Cortex of kidney (tissue), 1 donor: ENCODE measurements at places on chromosomes 6 and 20.
A peak's percentile ranks its signal among the peaks of the same experiment; 100 is the strongest.

- no peak for DNase-seq
These were observed 159.1 kb downstream of the ZDHHC14 start for GRCh38 chr6:157539900-157540752.

DNA sequence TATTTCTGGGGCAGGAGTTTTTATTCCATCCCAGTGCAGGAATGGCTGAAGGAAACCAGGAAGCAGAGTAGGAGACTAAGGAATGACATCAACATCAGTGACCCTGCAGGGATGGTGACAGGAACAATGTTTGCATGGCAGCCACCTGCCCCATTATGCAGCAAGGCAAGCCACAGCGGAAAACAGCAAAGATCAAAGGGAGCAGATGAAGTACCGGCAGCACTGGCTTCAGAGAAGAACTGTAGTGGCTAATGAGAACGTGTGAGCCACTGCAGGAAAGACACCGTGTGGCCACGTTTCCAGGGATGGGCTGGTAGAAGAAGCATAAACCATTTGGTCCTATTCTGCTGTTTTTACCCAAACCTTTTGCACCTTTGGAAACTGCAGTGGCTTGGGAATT lies 52.9 kb upstream of the TAB2 start:
- DNase-seq = no peak

DNA sequence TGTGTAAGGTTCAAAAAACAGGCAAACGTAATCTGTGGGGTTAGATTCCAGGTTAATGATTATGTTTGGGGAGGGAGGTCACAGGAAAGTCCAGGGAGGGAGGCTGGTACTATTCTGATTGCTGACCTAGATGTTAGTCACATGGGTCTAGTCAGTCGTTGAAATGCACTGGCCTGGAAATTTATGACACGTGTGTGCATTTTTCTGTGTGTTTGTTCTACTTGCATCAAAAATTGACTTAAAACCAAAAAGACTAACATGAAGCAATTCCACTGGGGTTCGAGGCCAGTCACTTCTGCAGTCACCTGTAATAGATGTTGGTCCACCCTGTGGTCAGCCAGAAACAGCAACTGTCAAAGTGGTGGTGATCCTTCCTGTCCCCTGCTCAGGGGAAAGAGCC lies 104.2 kb upstream of the MLN start:
- DNase-seq = no peak

DNA sequence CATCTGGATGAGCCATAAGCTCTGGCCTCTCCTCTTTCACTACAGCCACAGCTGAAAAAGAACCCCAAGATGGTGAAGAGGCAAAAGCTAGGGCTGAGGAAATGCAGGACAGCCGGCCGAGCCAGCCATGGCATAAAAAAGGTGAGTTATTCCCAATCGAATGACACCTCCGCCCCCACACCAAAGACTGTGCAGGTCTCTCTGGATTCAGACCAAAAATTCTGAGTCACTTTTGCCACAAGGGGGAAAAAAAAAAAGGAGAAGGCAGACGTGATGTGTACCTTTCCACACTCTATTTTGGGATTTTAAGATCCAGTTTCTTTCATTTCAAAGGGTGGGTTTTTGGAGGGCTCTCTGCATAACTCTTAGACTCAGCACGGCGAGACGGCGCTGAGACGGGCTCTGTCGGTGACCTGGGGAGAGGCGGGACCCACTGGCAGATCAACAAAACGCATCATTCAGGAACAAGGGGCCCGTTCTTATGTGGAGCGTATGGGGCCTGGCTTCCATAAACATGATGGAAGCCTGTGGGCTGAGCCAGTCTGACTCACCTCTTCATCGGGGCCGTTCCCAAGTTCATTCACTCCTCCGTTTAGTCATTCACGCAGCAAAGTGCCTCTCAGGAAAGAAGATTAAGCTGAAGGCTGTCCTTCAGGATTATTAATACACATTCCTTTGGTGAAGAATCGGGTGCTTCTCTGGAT lies 54.8 kb downstream of the NFATC2 start:
- DNase-seq = no peak

- no peak for DNase-seq
These were observed 11.9 kb upstream of the LATS1 start for GRCh38 chr6:149729824-149730223.

- no peak for DNase-seq
These were observed 54.3 kb downstream of the PDE7B start for GRCh38 chr6:135905604-135906300.

GRCh38 chr6:105821027-105821426 lies 265.1 kb upstream of the PRDM1 start:
- no peak for DNase-seq

- DNase-seq = no peak
These were observed 383.2 kb downstream of the SAMD5 start for GRCh38 chr6:147891671-147892070.

- DNase-seq = no peak
These were observed 65.3 kb upstream of the ID4 start for GRCh38 chr6:19771753-19772336.

DNA sequence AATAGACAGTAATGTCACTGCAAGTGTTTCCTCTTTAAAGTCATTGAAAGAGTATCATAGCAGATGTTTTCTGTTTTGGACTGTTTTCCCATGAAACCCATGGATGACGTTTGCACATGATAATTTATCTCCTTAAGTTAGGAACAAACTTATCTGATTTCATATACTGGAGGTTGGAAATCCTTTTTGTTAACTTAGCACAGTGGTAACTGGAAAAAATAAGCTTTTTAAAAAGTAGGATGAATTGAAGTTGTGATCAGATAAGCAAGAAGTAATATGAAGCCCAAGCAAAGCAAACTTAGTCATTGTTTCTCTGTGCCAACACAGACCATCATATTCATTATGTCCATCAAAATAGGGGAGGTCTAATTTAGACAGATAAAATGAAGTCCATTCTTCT lies 61.6 kb downstream of the PLCB4 start:
- DNase-seq = no peak

DNA sequence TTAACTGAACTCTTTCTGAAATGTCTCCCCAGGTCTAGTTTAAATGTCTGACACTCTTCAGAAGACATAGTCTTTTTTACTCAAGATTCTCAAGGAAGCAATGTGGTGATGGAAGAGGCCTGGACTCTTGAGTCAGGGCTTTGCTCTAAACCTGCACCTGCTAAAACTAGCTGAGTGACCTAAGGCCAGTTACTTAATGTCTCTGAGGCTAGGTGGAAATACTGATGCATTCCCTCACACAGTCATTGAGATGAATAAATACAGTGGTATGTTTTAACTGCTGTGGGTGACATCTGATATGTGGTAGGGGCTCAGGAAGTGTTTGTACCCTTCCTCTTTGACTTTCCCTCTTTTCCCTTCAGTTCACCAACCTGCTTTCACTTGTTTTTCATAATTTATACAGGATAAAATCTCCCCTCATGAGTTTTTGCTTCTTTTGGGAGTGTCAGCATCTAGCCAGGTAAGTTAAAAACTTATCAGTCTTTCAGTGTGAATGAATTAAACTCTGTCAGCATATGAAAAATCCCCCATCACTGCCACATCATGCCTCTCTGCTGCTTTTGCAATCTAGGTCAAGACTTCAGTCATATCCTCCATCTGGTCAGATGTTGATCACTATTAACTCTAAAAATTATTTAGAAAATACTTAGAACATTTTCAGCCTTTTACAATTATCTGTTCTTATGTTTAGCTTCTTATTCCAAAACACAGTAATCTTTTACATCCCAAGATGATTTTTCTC lies 178.7 kb upstream of the TNFAIP3 start:
- no peak for DNase-seq

DNA sequence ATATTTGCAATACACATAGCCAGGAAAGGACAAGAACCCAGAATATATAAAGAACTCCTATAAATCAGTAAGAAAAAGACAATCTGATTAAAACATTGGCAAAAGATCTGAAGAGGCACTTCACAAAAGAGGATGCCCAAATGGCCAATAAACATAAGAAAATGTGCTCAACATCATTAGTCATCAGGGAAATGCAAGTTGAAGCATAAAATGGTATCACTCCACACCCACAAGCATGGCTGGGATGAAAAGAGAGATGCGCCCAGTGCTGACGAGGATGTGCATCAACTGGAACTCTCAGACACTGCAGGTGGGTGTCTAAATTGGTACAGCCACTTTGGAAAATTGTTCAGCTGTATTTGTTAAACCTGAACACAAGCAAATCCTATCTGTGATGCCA lies 42.4 kb upstream of the MLN start:
- DNase-seq = no peak

DNA sequence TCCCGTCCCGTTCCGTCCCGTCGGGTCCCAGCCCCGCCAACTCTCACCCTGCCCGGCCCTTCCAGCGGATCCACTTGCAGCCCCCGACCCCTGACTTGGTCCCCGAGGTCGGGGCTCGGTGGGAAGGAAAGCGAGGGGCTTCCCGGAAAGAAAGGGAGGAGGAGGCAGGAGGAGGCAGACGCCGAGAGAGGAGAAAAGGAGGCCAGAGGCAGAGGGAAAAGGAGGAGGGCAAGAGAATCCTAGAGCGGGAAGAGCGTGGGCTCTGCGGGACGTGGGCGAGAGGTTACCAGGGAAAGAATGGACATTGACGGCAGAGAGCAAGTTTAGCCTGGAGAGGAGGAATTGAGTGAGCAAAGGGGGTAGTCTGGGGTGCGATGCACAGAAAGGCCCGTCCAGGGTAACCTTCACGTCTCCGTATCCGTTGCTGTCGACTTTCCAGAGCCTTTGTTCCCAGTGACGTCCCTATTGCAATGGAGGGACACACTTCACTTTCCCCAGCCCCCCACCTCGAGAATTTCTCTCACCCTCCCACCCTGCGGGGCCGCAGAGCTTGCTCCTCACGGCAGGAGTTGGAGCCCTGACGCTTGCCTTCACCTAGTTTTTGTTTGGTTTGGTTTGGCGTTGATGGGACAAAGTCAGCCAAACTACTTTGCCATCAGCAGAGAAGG lies 477 bp upstream of the MOXD1 start:
- DNase-seq = no peak

DNA sequence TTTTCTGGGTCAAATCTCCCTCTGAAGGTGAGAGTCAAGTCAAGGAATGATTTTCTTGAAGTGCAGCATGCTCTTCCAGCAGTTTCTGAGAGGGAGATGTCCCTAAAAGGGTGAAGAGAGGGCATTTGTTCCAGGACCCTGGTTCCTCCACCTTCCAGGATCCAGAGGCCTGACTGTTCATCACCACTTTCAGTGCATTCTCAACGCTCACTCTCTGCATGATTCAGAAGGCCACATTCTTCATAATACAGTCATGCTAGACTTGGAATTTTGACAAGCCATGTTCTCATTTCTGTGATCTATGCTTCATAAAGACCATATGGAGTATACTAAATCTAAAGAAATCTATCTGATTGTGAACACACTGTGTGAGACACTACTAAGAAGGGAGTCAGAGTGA lies 85.1 kb downstream of the PDE7B start:
- no peak for DNase-seq

DNA sequence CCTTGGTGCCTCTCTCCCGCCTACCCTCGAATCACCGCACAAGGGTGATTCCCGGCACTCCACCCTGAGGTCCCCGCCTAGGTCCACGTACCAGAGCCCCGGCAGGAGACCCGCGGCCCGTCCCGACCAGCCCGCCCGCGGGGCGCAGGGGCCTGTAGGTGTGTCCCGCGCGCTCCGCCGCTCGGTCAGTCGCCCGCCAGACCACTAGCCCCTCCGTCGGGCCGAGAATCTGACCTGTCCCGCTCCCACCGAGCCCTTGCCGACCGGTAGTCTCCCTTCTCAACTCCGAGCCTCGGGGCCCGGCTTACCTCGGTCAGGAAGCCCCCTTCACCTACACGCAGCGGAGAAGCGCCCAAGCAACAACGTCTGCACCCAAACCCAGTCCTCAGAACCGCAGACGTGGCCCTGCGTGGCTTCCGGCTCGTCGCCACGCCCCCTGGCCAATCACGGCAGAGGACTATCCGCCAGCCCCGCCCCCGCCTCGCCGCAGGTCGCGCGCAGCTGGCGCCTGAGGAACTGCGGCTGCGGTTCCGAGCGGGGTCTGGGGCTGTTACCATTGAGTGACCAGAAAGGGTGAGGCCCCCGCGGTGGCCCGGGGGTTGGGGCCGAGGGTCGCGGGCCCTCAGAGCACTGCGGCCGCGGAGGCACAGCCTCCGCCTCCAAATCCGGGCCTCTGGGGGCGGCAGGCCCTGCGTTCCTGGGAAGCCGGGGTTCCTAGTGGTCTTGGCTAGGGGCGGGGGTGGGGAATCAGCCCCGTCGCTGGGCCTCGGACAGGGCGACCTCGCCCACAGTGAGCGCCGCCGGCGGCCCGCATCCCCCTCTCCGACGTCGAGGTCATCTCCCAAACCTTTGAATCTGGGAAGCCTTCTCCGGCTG lies at the start of the genes PGM3 and RWDD2A:
PGM3 (minus strand) TSS at position 395 of the 876 bp plus-strand sequence. CDS start 2,253 bp downstream, outside the sequence.
RWDD2A (plus strand) TSS at position 487 of the 876 bp plus-strand sequence. CDS start 1,095 bp downstream, outside the sequence.
- peak; percentile 32 for DNase-seq

DNA sequence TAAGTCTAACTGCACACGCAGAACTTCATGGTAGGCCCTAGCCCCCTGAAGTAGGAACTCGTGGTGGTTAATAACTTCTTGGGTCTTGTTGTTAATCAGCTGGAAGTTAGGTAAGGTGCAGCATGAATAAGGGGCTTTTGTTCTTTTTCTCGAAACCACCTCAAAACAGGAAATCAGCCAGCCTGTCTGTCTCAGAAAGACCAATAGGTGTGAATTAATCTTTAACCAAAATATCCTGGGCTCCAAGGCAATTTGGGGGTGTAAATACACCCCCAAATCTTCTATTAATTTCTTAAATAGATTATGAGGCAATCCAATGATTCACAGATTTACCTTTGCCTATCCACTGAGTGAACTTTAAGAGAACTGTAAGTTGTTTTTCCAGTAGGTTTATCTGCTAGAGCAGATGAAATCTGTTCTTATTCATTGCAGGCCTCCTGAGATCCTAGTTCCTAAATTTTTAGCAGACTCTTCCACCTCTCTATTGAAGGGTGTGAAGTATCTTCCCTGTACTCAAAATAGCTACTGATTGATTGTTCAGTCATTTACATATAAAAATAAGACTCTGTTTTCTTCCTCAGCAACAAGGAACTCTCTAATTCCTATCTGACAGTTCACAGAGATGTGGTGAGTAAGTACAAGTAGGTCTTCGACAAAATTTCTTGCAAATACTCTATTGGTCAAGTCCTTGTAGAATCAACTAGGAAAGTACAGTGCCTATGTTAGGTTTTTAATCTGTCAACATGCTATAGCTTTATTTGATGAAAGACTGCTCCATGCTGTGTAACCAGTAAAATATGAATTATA lies 427.1 kb upstream of the NOX3 start:
- DNase-seq = no peak

- no peak for DNase-seq
These were observed 78.0 kb upstream of the AFDN start for GRCh38 chr6:167748458-167749379.

DNA sequence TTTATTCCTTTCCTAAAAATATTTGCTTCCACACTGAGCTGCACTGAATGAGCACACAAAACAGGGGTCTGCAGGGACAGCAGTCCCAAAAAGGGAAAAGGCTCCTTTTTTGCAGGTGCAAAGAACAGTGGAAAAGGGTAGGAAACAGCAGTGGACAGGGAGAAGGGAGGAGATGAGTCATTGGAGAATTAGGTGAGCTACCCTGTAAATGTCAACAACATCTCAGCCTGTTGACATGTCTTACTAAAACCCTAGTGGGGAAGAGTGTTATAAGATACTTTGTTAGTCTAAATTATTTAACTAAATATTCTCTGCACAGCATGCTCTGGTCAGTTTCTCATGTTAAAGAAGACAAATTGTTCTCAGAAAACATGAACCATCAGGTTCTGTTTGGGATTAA lies 151.5 kb upstream of the FBXL4 start:
- DNase-seq = no peak

- no peak for DNase-seq
These were observed 57.6 kb downstream of the PLCB4 start for GRCh38 chr20:9126527-9126926.
